Stimulated activated CD8-positive, alpha-beta memory T cell treated with anti-CD3 and anti-CD28 coated beads, Interleukin-7, amount 100 ng/mL, for 1 hour (primary cell): ENCODE measurements at places on chromosomes 4 and X.

GRCh38 chrX:132968296-132968949, 10.0 kb upstream of the HS6ST2 start:
- no peak for DNase-seq

DNA sequence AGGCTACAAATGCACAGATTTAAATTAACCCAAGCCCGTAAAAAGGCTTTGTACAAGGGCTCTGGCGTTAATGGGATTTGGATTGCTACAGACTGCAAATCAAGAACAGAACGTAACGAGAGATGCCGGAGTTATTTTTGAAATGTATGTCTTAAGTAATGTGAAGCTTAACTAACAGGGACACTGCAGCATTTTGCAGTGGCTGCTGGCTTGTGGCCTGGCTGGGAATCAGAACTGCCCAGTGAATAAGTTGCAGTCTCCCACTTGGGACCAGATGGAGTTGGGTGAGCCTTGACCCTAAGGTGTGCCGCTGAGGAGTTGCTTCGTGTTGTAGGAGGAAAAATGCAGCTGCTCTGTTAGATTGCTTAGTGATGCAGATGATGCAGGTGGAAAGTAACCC, 318.4 kb downstream of the DHX15 start:
- DNase-seq: no peak

GRCh38 chr4:172786039-172786792, 382.4 kb upstream of the GALNT7 start:
- no peak for DNase-seq

GRCh38 chrX:25125483-25125882, 109.7 kb upstream of the ARX start:
- no peak for DNase-seq

DNA sequence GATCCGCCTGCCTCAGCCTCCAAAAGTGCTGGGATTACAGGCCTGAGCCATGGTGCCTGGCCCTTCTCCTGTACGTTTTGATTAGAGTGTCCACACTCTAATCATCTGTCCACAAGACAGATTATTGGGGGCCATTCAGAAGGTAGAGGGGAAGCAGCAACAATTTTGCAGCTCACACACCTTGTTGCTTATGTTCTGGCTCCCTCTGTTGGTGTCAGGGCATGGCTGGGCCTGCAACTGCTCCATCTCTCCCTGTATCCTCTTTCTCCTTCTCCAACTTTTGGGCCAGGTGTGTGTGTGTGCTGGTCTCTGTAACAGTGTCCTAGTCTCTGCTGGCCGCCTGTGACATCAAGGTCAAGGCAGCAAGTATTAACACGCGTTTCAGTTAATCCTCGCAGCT, 125.5 kb upstream of the MBNL3 start:
- DNase-seq: no peak

DNA sequence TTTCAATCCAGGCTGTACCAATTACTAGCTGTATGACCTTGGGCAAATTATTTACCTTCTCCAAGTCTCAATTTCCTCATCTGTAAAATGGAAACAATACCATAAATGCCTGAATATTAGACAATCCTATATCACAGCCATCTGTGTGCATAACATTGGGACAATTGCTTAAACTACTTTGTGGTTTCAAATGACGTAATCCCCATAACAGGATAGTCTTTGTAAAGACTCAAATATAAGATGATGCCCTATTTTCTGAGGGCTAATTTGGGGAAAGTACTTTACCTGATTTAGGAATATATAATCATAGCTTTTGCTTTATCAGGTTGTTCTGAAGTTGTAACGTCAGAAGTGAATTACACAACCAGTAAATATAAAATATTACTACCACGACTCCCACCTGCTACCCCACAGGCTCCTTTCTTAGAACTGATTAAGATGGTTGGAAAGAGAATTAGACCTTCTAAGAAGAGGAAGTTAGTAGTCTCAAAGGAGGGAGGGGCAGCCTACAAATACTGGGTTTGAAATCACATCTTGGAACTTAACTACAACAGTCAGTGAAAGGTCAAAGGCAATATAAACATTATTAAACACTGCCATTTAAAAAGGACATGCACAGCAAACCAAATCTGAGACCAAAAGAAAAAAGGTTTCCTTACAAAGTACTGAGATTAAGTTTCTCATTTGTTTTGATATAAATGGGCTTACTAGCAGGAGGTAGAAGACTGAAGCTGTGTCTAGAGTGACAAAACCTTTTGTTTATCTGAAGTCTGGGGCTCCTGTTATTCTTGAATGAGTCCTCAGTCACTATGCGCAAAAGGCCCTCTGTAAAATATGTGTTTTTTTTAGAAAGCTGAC, 215.0 kb downstream of the SCFD2 start:
- DNase-seq: no peak

DNA sequence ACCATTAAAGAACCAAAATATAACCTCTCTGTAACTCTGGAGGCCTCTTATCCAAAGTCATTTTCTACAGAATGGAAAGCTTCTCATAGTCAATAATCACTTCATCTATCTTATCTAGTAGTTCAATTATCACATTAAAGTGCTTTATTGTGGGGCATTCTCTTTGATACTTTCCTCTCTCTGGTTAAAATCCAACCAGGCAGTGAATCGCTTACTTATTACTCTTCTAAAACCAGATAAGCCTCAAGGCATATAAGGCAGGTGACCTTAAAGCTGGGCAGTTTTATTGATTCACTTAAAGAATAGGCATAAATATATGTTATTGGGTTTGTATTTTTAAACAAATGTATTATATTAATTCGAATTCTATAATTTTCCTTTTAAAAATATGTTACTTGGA, 2162.1 kb upstream of the TENM3 start:
- no peak for DNase-seq

DNA sequence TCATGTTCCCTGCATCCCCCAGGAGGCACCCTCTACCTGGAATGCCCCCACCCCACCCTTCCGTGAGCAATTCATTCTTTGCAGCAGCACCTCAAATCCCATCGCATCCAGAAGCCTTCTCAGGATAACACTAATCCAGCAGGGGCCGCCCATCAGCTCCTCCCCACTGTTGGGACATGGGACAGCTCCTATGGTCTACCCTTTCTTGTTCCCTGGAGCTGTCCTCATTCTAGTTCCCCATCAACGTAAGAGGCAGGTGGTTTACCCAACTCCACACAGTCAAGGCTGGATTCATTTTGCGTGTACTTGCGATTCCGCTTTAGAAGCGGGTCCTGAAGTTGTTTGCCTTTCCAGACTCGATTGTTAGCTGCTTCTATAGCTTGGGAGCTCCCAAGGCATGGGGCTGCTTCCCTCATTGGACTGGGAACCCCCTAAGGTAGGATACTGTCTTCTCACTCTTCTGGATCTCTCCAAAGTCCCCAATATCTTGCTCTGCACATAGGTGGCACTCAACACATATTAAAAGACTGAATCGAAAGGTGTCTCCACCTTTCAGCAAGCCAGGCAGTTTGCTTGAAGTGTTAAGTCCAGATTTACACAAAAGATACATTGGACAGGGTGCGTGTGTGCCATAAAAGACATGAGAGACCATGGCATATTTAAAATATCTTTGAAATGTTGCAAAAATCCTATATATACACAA, 942 bp upstream of the APLN start:
- no peak for DNase-seq

GRCh38 chrX:109294097-109294814, 187.6 kb downstream of the GUCY2F start:
- no peak for DNase-seq

DNA sequence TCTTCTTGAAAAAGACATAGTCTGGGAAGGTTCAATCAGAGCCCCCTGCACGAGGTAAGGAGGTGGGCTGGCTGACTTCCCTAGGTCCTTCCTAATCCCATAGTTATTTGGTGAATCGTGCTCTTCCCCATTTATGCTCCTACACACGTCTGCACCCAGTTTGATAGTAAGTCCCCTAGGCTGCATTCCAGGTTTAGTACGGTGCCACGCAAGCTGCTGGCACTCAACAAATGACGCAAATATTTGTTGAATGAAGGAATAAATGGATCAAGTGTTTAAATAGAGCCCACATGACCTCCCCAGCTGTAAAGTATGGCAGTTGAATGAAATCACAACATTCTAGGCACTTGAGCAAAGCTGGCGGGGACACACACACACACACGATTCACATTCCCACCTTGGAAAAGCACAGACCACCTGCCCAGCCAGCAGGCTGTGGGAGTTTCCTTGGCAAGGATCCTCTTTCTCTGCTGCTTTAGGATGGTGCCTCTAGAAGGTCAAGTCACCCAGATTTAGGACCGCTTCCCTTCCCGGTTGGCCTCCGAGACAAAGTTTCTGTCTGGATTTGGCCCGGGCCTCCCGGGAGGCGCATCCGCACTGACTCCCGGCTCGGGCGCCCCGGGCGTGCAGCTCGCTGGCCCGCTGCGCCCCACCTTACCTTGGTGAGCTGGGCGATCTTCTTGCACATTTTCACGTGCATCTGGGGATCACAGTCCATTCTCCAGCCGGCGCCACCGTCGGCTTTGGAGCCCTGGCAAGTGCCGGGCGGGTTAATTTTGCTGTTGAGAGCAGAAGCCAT, 721 bp downstream of the FAM184B start:
- DNase-seq: no peak

GRCh38 chrX:136931661-136932060, 51.1 kb upstream of the RBMX start:
- DNase-seq: no peak

DNA sequence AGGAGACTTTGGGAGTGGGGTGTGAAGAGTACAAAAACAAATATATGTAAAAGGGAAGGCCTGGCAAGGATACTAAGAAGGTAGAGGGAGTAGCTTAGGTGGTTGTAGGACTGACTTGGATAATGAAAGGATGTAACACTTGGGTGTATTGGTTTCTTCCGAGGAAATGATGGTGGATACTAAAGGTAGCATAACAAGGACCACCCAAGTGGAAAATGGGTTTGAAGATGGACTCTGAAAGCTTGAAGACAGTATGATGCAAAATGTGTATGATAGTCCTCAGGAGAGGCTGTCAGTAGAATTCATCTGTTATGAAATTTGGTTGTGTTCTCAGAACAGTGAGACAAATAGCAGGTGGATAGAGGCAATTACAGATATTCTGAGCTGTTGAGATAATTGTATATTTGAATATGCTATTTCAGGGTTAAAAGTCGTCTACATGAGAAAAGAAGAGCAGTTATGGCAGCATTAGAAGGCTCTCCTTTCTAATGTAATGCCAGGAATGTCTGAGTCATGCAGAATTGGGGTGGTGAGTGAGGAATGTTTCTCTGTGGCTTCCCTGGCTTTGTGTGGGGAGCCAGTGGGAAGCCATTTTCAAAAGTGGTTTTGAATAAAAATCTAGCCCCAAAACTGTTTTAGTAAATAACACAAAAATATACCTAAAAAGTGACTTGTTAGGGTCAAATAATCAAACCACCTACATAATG, 75.6 kb downstream of the FHIP1A start:
- no peak for DNase-seq

DNA sequence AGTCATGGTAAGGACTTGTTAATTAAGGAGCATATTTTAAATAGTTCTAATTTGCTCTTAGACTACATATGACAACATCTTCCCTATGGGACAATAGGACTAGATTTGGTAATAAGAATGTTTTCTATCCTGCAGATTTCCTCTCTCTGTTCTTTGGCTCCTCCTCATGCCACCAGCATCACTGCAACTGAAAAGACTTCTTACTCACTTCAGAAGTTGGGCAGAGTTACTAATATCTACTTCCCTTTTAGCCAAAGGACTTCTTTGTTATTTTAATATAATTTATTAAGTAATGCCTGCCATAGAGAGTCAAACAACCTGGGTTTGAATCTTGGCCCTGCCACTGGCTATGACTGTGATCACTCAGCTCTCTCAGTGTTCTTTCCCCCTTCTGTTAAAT, 16.4 kb downstream of the MMAA start:
- no peak for DNase-seq

- DNase-seq: no peak
Measured at GRCh38 chrX:110341189-110342035, 17.2 kb upstream of the RTL9 start.

DNA sequence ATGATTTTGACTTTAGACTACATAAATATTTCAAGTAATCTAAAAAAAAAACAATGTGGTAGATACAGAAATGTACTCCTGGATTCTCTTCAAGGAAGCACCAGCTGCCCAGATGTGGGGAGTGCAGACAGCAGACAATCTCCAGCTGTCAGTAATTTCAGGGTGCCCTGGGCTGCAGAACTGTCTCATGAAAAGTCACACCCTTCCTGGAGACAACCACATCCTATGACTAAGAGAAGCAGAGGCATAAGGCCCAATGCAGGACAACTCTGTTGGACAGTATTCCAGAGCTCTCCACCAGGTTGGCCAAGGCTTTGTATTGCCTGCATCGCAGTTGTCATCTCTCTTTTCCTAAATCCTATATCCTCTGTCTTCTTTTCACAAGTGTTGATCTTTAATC, 34.4 kb upstream of the BLTP1 start:
- no peak for DNase-seq

DNA sequence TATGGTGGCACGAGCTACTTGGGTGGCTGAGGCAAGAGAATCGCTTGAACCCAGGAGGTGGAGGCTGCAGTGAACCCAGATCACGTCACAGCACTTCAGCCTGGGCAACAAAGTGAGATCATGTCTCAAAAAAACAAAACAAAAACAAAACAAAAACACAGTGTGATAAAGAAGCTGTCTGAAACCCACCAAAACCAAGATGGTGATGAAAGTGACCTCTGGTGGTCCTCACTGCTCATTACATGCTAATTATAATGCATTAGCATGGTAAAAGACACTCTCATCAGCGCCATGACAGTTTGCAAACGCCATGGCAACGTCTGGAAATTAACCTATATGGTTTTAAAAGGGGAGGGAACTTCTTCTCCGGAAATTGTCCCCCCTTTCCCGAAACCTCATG, 29.4 kb upstream of the OPHN1 start:
- DNase-seq: no peak

DNA sequence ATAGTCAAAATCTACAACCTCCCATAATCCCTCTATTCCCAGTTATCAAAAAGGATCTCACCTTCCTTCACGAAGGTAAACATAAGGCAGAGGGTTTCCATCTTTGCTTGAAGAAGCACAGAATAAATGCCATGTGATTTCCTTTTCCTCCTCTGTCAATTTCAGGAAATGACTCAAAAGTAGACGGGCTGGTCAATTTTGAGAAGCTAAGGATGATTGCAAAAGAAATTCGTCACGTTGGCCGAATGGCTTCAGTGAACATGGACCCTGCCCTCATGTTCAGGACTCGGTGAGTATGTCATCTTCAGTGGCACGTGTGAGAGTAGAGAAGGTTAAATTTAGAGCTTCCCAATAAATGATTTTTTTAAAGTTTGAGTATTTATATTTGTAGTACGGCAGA, 240.2 kb downstream of the RAPGEF2 start:
- DNase-seq: no peak

DNA sequence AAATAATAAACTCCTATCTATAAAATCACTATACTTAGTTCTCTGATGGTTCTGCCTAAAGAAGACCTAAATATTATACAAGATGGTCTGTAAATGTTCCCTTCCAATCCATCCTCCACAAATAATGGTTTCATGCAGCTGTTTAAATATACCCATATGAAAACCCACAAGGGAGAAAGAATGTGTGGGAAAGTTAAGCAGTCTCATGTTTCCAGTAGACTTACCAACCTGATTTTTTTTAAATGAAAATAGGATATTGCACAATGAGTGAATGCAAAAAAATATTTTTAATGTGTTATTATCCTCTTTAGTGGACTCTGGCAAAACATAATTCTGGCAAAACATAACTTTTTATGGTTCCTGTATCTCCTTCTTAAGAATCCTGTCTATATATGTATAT, 23.3 kb downstream of the CAMK2D start:
- DNase-seq: no peak

- DNase-seq: no peak
Measured at GRCh38 chrX:19194285-19195242, 72.3 kb upstream of the ADGRG2 start.
